ENCODE measurements at places on chromosomes 3 and 15.

GRCh38 chr15:40038275-40038637 is 725 bp downstream of the SRP14 start:
- no peak for DNase-seq

DNA sequence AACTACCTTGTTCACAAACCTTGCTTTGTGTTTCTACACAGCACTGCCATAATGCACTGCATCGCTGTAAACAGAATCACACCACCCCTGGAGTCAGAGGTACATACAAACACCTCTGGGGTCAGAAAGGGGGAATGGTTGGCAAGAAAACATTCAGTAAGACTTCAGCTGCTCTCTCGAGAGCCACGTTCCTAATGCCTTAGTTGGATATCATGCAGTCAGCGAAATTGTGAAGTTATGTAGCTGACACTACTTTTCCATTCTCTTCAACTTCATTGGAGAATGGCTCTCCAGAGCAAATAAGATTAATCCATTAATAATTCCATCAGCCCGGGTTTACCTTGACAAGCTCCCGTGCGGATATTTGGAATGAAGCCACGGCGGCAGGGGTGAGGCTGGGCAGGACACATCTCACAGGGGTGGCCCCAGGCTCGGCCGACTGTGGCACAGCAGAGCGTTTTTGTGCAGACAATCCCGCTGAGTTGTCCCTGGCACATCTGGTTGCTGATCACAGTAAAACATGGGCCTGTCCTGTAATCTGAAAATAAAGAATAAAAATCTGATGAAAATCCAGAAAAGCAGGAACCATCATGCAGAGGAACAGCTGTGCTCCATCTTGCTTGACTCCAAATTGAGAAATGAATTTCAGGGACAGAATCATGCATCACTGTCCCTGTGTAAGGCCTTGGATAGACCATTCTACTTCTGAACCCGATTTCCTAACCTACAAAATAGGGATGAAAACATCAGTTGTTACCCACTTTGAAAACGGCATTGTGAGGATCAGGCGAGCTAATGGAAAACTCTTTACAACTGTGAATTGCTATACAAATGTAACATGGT is 108.0 kb downstream of the FBN1 start:
- no peak for DNase-seq

DNA sequence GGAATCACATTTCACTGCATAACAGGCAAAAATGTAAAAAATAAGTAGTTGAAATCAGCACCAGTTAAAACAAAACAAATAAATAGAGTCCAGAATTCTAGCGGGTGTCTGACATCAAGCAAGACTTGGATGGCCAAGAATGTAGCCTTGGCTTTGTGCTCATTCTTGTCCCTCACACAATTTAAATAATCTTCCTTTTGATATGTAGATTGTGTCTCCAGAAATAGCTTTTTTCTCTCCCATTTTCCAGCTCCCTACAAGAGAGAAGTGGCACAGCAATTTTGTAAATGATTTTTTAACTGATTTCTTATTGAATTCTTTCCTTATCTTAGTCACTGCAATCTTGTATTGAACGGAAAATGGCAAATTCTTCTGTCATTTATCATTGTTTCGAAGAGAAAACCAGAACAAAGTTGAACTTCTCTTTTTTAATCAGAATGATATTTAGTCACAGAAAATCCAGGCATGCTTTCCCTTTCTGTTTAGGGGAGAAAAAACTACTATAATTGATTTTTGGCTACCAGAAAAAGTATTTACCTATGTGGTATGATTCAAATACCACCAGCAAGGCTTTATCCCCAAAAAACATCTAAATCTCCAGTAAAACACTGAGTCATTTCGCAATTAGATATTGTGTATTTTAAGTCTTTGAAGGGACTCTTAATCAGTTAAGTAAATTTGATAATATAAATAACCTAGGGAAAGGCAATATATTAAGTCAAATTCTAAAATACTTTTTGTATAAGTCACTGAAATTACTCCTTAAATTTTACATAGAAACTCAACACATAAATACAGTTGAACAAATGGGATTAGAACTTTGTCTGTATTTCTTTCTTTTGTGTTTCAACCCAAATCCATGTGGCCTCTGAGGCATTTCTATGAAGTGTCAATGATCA is 481.7 kb downstream of the GBE1 start:
- no peak for DNase-seq

DNA sequence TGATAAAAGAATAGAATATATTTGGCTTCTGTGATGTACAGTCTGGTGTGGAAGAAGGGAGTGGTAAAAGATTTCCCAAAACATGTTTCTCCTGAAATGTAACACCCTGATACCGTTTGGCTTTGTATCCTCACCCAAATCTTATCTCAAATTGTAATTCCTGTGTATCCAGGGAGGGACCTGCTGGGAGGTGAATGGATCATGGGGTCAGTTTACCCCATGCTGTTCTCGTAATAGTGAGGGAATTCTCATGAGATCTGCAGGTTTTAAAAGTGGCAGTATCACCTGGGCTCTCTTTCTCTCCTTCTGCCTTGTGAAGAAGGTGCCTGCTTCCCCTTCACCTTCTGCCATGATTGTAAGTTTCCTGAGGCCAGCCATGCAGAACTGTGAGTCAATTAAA is 1070.8 kb downstream of the IGSF11 start:
- no peak for DNase-seq

DNA sequence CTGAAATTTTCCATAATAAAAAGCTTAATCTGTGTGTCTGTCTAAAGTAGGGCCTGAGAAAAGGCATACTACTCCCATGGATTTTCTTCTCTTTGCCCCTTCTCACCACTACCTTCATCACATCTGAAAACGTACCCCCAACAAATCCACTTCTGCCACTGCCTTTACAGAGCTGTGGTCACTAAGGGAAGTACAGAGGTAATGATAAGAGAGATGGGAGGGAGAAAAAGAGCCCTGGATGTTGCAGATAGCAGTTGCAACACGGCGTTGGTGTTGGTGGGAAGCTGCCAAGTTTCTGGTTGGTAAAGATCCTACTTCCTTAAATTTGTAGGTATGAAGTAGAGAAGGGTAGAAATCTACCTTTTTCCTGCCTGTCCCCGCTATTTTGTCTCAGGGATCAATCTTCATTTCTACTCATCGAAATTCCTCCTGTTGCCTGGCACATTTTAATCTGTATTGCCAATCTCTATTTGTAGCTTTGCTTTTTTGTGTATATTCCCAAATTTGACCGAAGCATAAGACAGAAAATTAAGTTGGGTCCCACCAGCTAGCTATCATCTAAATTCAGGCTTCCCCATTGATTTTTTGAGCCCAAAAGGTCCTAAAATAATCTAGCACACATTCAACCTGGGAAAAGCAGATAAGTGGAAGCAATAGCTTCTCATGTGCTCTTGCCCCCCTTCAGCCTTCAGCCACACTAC is 102.9 kb downstream of the TFDP2 start:
- DNase-seq: no peak

GRCh38 chr3:50491023-50491422 is 12.4 kb downstream of the CACNA2D2 start:
- DNase-seq: no peak

- no peak for DNase-seq
Measured at GRCh38 chr3:177307391-177307790, 110.1 kb upstream of the TBL1XR1 start.

DNA sequence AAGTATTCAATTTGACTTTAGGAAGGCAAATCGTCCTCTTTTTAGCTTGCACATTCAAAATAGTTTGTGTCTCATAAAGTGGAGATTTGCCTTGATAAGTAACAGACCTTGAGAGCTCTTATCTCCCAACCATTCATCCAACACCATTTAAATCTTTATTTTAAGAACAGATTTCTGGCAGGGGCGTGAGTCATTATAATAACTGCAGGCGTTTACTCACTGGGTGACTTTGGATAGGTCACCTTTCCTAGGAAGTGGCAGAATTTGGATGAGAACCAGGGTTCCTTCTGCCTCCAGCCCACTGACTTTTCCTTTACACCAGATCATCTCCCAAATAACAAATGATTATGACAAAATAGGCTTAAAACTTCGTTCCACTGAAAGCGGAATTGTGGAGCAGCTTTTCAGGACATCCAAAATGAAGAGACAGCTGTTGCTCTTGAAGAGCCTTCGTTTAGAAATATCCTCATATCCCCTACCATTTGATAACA is 5.0 kb downstream of the LMCD1 start:
- no peak for DNase-seq

DNA sequence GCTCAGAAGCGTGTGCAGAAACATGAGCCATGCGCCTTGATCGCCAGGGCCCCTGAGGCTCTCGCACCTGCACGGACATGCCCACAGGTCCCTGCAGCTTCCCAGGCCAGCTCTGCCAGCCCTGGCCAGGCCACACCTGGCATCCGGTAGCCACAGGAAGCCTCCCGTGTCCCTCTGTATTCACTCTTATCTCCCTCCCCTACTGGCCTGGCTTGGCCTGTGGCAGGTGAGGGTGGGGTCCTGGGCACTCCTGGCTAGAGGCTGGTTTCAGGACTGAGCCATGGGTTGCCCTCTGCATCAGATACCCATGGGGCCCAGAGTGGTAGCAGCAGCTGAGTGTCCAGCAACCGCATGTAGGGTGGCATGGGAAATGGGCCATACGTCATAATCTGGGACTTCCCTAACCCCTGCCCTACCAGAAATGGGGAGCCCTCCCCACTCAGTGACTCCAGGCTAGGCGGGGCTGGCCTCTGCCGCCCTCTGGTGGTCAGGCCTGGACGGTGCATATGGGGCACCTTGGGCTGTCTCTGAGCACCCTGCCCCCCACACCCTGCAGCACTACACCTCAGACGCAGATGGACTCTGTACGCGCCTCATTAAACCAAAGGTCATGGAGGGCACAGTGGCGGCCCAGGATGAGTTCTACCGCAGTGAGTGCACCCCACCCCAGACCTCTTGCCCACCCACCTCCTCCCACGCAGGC is 12.6 kb upstream of the LMAN1L start:
- DNase-seq: peak; percentile 91

- DNase-seq: no peak
Measured at GRCh38 chr3:144544871-144545270, 573.2 kb downstream of the DIPK2A start.

DNA sequence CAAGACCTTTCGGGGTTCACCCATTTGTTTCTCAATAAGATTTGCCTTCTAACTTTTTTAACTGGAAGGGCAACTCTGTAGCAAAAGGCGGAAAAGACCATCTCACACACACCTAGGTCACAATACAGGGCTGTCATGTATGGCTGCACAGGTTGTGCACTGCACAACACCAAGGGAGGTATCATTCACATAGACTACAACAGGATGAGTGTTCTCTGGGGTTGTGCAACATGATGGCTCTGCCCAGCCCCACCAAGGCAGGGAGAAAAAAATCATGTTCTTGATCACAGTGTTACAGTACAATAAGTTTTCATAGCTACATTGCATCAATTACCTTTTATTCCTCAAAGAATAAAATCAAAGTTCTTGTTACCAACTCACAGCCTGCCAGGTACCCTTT is 52.8 kb downstream of the ANXA2 start:
- no peak for DNase-seq

DNA sequence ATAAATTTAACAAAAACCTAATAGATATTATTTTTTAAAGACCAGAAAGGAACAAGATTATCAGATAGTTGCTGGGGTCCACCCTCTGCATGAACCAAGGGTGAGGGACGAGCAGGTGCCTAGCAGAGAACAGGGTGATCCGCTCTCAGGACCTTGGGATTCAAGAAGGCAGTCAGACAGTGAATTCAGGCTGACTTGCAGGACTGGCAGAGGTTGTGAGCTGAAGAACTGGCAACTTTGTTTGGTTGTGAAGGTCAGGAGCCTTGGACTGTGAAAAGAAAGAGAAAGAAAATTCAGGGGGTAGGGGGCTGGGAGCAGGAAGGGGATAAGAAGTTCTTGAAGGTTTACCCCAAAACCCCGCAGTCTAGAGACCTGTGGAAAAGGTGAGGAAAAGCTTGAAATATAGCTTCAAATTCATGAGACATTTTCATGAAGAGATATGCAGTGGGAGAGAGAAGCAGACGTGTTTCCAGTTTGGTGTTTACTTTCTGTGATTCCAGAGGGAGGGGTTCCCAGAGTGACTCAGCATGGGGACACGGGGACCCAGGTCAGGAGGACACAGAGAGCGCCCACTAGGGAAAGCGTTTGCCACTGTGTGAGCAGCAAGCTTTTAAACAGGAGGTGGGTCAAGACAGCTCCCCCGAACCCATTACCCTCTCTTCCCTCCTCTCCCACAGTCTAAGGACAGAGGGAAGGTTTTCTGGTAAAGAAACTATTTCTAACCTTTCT is 217.2 kb upstream of the UMPS start:
- DNase-seq: no peak

DNA sequence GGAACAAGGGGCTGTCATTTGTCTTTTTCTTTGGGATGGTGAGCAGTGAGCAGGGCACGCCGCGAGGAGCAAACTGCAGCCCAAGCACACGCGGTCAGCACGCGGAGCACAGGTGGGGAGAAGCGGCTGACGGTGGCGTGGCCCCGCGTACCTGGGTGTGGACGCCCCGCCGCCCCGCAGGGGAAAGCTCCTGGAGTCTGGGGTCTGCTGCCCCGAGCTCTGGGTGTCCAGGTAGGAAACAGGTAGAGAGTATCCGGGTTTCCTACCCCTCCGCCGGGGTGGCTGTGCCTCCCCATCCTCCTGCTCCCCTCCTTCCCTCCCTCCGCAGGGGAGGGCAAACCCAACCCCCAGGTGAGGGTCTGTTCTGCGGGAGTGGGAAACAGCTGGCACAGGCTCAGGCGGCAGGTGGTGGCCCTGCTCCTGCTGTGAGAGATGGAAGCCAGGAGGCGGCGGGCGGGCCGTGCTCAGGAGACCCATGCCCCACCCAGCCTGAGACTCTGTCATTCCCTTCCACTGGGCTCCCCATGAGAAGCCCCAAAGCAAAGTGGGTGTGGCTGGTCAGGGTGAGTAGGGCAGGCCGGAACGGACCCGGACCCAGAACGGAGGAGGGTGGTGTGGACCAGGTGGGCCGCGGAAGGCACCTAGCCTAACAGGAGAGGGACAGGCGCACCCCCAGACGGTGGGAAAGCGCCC is 56.9 kb upstream of the CGNL1 start:
- no peak for DNase-seq

DNA sequence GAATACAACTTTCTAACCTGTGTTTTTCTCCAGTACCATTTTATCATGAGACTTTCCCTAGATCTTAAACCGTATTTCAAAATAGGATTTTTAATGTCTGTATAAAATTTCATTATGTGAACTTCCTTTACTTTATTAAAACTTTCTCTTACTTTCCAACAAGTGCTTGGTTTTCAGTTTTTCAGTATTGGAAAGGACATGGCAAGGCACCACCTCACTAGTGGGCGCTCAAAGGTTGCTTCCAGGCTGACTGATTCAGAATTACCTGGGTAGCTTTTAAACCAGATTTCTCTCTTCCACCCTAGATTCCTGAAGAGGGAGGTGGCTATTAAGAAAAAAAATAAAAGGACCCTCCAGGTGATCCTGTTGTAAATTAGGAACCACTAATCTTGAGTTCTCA is 236.6 kb downstream of the SOX2 start:
- no peak for DNase-seq
